ENCODE measurements at places on chromosomes 5 and 9.

DNA sequence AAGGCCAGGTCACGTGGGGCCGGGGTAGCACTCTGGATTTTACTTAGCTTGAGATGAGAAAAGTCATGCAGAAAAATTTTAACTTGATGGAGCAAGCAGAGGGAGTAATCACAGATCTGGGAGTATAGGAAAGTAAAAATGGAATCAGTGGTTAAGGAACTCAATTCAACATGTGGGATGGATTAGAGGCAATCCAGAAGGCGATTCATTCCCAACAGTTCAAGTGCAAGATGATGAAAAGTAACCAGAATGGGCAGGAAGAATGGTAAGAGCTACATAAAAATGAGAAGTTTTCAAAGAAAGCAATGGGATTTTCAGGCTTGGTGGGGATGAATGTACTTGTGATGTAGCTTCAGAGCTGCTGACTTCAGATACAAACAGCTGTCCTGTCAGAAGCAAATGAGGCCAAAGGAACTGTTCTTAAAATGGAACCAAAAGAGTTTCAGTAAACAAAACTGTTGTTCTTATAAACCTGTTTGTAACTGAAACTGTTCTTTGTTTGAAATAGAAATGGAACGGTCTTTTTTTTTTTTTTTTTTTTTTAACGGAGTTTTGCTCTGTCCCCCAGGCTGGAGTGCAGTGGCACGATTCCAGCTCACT is 5.6 kb upstream of the SEC24A start:
- DNase-seq: no peak

- DNase-seq: no peak
Measured at GRCh38 chr9:7790022-7790818, 9.4 kb downstream of the DMAC1 start.

DNA sequence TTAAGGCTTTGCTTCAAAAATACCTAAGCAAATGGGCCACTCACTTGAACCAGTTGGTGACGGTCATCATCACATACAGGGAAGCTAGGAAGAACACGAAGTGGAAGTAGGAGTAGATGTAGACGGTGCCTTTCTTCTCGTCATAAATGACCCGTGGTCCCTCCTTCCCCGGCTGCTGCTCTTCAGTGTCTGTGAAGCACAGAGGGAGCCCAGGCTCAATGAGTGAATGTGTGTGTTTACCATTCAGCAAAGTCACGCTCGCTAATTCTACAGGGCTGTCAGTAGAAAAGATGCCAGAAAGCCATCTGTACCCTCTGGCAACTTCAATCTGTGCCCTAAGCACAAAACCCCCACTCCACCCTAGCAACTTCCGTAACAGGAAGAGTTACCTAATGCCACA is 109.8 kb downstream of the SERINC5 start:
- DNase-seq: no peak

DNA sequence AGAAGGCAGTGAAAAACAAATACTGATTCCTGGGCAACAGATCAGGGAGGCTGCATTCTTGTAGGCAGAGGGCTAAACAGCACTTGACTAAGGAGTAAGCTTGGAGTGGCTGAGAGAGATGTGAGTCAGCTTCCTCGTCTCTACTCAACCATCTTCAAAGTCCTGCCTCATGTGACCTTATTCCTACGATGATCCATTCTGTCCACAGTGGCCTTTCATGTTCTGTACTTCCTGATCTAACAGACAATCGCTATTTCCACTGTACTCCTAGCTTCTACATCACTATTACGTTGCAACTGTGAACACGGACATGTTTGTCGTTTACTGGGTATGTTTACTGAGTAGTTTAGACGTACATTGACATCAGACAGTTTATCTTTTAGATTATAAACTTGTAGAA is 365.4 kb downstream of the ARL15 start:
- DNase-seq: no peak

GRCh38 chr9:36318212-36318802 is 60.1 kb upstream of the GNE start:
- no peak for DNase-seq

DNA sequence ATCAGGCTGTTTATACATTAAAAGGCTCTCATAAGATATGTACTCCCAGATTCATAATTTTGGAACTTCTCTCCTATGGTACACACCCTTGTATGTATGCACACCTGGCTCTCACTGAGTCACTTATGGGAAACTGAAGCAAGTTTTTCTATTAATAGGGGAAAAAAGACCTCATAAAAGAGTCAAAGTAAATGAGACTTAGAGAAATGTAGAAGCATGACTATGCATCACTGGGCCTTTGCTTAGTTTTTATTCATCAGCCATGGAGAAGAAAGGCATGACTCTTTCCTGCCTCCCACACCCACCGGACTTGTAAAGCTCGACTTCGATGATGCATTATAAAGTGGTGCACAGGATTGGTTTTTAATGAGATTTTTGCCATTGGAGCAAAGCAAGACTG is 28.2 kb downstream of the MTAP start:
- DNase-seq: no peak

- no peak for DNase-seq
Measured at GRCh38 chr5:67873935-67874334, 341.6 kb upstream of the PIK3R1 start.

All from B cell (primary cell).